Activated CD8-positive, alpha-beta T cell treated with anti-CD3 and anti-CD28 coated beads, Interleukin-2, amount 10 ng/mL, durations not matched to agents 7 days and 5 days (primary cell): ENCODE measurements at places on chromosomes 3 and 15. TPM values are rescaled to one million over a fixed set of nuclear protein-coding genes. Genes with fewer than 3 reads are reported as not detected.

DNA sequence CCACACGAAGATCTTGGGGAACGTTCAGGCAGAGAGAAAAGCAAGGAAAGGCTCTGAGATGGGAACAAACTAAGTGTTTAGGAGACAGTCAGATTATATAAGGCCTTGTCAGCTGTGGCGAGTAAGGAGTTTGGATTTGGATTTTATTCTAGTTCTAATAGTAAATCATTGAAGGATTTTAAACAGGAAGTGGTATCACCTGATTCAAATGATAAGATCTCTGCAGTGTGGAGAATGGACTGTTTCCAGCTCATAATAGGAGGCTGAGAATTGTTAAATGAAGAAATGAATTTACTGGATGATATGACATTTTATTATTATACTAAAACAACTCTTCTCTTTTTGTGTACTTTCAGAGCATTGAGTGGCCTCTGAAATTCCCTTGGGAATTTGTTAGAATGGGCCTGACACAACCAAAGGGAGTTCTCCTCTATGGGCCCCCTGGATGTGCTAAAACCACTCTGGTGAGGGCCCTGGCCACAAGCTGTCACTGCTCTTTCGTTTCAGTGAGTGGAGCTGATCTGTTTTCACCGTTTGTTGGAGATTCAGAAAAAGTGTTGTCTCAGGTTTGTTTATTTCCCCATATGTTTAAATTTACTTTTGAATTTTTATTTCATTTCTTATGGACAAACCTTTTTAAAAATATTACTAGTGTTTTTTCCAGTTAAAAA, 36.0 kb upstream of the GATM start:
- no peak for DNase-seq

GRCh38 chr15:78171864-78172472, 22.8 kb downstream of the IDH3A start:
- no peak for DNase-seq

- DNase-seq = no peak
These were observed 121.2 kb downstream of the ETFA start for GRCh38 chr15:76190070-76190564.

DNA sequence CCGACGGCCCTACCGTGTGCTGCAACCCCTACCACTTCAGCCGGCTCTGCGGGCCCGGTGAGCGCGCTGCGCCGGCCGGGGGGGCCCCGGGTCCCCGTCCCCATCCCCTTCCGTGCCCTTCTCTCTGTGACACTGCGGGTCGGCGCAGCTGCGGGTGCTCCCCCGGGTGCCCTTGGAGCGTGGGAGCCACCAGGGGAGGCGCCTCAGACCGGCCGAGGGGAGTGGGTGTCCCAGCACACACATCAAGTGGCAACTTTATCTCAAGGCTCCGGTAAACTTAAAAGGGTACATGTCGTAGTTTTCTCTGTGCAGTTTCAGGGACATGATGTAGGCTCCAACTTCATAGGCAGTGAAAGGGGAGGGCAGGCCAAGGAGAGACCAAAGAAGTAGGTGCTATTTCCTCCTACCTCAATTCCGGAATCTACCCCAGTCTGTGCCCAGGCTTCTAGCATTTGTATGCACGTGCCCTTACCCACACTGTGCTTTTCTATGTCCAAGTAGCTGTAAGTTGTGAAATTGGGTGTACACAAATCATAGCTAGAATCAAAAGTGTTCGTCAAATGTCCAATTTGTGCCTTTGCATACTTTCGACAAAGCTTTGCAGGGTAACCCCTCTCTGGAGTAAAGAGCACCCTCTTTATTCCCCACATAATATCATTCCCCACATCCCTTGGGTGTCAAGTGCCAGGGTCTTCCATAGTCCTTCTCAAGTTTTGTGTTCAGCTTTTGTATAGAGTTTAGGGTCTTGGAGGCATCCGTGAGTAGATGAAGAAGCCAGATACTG, 2.2 kb downstream of the SMAD6 start:
- no peak for DNase-seq

DNA sequence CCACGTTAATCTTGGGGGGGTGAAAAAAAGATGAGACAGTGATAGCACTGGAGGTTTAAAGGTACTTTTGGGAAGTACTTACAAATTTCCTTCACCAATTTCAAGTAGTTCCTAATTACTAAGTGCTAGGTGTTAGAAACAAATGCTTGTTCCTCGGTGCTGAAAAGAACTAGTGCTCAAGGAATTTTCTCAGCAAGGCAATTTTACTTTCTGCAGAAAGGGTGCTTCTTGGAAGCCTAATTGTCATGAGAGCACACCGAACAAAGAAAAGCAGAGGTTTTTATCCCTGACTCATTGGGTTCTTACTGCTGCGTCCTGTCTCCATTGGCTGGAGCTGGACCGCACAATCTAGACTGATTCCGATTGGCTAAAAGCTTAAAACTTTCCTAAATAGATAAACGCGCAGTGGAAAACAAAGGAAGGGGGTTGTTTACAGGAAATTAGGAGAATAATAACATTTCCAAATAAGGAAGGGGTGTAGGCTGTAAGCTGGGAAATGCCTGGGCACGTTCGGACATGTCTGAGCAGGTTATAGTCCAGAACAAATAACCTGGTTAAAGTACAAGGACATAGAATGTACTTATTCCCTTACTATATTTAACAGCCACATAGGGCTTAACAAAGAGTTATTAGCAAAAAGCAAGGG, 49.6 kb downstream of the CHD2 start:
- no peak for DNase-seq

DNA sequence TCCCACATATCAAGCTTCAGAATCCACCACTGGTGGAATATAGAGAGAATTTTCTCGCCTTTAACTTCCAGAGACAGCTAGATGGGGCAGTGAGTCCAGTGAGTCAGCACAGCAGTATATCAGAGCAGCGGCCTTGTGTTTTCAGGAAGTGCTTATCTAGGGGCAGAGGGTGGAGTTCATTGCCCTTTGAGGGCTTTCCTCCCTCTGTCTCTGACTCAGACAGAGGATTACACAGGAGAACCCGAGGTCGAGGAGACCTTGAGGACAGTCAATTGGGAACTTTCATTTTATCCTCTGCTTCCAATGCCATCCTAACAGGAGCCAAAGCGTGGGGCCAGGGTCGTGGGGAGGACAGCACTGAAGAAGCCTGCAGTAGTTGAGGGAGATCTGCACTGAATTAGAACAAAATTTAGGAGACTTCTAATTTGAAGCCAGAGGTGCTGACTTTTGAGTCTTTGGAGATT, 109.6 kb upstream of the UMPS start:
- DNase-seq = peak; percentile 67

DNA sequence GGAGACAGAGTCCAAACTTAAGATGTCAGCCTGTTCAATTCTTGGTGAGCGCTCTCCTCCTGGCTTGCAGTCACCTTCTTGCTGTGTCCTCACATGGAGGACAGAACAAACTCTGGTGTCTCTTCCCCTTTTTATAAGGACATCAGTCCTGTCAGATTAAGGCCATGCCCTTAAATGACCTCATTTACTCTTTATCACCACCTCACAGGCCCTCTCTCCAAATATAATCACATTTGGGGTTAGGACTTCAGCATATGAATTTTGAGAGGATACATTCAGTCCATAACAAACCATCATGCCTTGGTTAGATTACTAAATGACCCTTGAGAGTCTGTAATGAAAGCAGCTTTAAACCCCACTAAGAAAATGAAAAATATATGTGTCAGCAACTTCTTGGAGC, 175.2 kb downstream of the TAFA4 start:
- DNase-seq = no peak

- DNase-seq = no peak
These were observed 901 bp downstream of the ALS2CL start for GRCh38 chr3:46692566-46692990.

DNA sequence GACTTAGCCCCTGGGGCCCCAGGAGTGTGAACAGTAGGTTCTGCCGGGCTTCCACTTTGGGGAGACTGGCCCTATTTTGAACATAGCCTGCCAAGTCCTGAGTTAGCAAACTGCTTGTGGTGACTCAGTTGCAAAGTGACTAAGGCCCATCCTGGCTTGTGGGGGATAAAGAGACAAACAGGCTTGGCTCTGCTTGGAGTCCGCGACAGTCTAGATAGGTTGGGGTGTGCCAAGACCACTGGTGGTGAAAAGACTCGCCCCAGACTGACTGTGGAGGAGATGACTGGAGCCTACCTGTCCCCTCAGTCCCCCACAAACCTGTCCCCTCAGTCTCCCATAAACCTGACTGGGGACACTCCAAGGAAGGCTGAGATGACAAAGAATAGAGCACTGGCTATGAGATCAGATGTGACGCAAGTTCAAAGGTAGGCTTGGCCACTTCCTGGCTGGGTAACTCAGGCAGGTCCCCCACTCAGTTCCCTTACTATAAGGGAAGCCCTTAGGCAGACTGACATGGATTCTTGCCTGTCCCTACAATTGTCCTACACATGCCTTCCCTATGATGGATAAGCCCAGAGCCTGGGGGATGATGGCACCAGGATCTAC, 4.3 kb downstream of the DNASE1L3 start:
- peak; percentile 32 for DNase-seq

DNA sequence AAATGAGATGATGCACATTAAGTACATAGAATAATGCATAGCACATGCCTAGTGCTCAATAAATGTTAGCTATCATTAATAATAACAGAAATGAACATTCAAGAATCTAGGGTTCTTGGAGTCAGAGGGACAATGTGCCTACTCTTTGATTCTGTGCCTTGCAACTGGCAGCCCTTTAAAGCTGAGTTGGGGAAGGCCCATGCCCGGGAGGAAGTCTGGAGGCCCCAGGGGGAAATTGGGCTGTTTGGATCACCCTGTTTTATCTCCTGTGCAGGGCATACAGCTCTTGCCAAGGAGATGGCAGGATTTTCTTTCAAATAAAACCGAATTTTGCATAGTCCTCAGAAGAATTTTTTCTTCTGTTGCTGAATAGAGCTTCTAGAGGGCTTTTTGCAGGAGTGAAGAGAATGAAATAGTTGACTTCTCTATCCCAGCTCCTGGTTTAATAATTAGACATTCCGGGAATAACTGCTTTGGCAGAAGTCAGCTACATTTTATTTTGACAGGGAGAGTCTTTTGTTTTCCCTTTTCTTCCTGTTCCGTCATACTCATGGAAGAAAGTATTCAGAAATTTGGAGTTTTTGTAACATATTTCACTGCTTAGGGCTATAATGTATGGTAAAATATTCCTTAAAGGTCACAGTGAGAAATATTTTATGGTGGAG, 18.0 kb upstream of the KCNAB1 start:
- no peak for DNase-seq

DNA sequence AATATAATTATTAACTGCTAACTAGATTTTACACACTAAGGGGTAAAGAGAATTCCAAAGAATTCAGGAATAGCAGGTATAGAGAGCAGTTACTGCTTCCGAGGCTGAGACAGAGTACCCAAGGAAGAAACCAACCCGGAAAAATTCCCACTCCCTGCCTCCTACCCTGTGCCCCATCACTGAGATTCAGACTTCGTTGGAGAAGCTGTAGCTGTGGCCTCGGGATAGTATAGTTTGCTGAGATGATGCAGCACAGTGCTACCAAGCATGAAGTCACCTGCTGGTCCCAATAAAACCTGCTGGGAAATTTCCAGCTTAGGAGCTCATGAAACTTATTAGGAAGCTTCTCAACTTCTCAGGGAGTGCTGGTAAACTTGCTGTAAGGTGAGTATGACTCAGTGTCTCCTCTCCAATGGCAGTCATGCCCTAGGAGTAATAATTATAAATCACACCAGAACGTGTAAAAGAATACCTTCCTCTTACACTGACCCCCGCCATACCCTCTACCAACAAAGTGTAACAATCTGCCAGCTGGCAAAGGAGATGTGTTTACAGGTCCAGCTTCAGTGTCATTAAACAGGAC, 215.2 kb upstream of the ROBO2 start:
- no peak for DNase-seq

DNA sequence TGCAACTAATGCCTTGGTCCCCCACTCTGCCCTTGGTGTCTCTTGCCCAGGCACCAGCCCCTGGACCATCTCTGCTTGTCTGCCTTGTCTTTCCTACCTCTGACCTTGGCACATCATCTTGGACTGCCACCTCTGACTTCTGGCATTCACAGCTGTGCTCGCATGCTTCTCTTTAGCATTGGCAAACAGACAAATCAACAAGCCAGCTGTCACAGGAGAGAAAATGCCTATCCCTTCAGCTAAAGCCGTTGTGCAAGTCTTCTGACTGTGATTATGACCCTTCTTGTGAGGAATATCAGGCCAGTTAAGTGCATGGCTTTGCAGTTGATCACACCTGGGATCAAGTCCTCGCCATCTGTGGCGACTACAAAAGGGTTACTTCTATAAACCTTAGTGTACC, 84.6 kb downstream of the PRICKLE2 start:
- no peak for DNase-seq

DNA sequence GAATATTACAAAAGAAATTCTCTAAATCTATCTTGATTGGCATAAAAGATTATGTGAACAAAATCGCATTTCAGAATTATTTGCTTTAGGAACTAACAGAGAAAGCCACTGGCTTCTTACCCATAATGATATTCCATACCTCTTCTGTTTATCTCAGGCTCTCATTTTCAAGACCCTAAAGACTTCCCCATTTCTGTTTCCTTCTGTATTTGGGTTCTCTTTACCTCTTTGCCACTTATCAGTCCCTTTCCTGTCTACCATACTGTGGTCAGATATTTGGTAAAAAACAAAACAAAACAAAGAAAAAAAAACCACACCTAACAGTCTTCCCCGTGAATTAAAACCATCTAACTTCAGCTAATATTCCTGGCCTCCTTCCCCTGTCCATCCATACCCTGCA, 108.5 kb downstream of the LRRC28 start:
- DNase-seq = no peak

- no peak for DNase-seq
These were observed 327.7 kb upstream of the ALCAM start for GRCh38 chr3:105039004-105039403.

DNA sequence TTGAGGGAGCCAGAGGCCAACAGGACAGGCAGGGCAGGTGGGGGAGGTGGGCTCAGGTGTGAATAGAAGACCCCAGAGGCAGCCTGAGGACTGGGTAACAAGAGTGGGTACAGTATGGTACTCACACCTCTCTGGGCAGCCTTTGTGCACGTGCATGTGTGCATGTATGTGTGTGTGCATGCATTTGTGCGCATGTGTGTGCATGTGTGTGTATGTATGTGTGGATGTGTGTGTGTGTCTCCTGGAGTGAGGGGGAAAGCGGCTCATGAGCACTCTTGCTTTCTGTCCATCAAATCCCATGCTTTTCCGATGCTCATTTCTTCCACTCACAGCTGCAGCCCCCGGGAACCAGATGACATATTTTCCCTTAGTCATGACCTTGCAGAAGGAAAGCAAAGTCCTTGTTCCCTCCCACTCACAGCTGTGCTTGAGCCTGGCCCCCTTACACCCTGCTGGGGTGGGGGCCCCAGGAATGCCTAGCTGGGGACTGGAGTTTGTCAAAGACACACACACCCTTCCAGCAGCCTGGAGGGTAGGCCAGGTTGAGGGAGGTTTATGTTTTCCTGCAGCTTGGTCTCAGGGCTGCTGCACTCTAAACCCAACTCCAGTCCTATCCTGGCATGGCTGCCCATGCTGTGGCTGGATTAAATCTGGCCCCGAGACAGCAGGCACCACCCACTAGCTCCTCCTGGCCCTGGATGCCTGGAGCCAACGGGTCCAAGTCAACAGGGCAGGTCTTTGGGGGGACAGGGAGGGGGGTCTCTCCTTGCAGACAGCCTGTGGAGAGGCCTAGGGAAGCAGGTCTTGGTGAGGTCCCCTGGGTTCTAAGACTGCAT, 22.5 kb downstream of the CCDC33 start:
- no peak for DNase-seq

The TRMT10C gene
- total RNA-seq = 25.0 TPM

The SERPINI2 gene
- total RNA-seq = not detected

The PLA2G4E gene
- total RNA-seq = not detected
